Stimulated activated CD8-positive, alpha-beta memory T cell treated with anti-CD3 and anti-CD28 coated beads, Interleukin-2, amount 100 ng/mL, for 48 hours (primary cell): ENCODE measurements at places on chromosomes 3 and 15.

GRCh38 chr3:115644391-115644790, 21.1 kb downstream of the GAP43 start:
- DNase-seq, result no peak

- DNase-seq, result no peak
These were observed 114.8 kb downstream of the DLG1 start for GRCh38 chr3:197183582-197183981.

DNA sequence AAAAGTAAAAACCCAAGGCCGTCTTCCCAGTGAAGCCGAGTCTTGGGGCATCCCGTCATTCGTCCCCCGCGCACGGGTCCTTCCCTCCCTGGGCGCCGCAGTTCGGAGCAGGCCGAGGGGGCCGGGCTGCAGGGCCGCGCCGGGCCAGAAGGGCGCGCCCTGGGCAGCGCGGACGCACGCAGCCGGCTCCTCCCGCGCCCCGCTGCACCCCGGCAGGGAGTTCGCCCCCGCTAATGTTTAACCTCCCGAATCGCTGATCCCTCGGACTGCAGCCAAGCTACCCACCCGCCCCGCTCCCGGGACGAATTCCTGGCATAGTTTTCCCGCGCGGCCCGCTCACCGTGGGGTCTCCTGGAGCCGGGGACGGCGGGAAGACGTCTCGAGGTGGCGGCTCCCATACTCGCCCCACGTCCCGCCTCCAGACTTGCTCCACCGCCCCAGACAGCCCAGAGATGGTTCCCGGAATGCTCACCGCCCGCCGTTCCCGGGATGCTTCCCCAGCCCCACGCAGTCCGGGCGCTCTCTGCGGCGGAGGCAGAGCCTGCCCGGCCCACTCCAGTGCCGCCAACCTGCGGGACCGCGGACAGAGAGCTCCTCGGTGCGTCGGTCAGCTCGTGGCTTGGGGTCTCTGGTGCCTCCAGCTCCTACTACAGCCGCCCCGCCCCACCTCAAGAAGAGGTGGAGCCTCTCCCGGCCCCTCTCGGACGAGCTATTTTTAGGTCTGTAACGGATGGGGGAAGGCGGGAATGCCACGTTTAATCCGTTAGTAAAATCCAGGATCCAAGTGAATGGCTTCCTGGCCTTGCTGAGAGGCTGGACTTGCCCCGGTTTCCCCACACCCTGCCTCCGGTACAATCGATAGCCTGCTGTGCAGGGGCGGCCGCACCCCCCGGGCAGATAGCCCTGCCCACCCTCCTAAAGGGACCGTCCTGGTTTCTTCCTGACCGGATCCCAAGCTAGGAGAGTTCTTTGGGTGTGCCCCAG, at the start of gene DZIP1L:
Gene DZIP1L (minus strand): TSS at position 621 of the 984 bp plus-strand sequence. CDS start 11,637 bp downstream, outside the sequence.
- peak; percentile 13 for DNase-seq

DNA sequence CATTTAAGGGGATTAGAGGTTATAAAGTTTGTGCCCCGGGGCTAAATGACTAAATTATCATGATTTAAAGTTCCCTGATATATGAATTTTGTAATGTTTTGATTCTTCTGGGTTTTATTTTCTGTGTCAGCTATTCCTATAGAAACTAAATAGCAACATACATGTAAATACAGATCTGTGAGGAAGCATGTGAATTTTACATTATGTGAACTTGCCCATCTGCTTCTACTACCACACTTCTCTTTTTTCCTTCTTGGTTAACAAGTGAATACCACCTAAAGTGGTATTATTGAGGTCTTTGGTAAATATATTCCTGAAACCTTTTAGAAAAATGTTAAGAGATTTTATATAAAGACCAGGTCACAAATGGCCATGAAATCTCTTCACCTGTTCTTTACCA, 29.3 kb downstream of the SLMAP start:
- no peak for DNase-seq

DNA sequence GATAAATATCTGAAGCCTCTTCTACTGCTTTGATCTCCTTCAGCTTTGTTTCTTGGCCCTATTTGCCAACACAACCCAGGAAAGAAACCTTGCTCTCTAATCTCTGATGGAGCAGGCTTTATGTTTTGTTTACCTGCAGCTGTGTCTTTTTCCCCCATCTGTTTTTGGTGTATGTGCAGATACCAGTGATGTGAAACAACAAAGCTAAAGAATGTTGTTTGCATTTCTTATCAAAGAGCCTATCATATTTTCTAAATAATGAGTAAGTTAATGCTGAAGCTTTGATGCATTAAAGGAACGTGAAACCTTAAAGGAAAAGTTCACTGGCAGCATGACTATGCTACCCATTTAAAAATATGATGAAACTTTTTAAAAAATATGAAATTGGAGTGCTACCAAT, 238.4 kb downstream of the NEK10 start:
- no peak for DNase-seq

DNA sequence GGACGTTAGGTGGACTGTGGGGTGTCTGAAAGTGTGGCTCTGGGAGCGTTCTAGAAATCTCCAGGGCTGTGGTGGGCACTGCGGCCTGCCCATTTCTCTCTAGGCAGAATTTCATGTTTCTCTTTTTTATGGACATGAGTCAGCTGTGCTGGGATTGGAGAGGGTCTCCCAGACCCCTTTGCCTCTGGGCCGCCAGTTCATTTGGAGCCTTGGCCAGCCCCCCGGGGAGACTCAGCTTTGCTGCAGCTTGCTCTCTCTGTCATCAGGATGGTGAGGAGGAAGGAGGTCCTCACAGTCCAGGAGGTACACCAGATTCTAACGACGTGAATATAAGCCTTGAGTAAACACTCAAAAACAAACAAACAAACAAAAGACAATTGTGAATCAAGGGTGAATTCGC, 149.6 kb upstream of the RGMA start:
- no peak for DNase-seq

DNA sequence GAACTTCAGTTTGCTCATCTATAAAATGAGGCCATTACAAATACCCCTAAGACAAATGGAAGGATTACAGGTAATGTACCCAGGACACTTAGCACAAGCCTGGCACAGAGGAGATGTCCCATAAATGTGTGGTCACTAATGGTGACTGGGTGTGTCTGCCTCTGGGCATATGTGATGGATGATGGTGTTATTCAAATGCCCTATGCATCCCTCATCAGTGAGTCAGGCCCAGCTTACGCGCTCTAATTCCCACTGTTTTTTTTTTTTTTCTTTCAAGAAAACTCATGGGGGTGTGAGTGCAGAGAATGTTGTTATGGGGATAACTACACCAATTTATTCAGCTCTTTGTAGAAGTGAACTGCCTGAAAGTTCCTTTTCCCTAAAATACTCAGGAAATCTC, 23.6 kb upstream of the KIF23 start:
- no peak for DNase-seq

GRCh38 chr3:29693863-29694262, 413.0 kb downstream of the RBMS3 start:
- no peak for DNase-seq

- DNase-seq, result no peak
These were observed 8.3 kb downstream of the PSTPIP1 start for GRCh38 chr15:77002954-77003912.

DNA sequence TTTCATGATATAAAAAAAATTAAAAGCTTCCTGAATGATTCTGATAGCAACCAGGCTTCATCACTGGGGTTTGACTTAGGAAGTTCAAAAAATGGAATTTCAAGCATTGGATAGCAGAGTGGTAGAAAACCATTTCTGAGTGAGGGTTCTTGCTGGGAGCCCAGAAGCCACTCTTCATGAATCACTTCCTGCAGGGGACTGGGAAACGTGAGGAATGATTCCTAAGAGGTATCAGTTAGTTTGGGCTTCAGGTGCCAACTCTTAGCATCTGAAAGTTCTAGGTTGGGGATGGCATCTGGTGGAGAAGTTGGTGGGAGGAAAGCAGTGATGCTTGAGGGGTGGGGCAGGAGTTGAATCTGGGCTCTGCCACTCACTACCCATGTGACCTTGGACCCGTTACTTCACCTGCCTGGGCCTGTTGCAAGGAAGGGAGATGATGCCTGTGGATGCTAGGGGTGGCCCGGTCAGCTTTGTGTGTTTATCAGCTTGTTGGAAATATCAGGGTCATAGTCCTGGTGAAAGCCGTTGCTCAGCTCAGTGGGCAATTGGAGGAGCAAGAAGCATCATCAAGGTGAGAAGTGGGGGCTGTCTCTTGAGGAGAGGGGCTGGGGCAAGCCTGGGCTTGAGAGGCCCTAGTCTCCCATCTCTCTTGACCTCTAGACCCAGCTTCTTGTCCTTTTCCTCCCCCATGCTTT, 37.0 kb upstream of the TNFAIP8L3 start:
- DNase-seq, result no peak
